ENCODE measurements at places on chromosomes 13 and 19.

GRCh38 chr13:26026211-26026610 lies 25.6 kb downstream of the SHISA2 start:
- no peak for DNase-seq

GRCh38 chr19:15074371-15074770 lies 7.6 kb upstream of the OR1I1 start:
- no peak for DNase-seq

- DNase-seq = no peak
Observed at GRCh38 chr13:96862999-96863398, 131.3 kb downstream of the OXGR1 start.

DNA sequence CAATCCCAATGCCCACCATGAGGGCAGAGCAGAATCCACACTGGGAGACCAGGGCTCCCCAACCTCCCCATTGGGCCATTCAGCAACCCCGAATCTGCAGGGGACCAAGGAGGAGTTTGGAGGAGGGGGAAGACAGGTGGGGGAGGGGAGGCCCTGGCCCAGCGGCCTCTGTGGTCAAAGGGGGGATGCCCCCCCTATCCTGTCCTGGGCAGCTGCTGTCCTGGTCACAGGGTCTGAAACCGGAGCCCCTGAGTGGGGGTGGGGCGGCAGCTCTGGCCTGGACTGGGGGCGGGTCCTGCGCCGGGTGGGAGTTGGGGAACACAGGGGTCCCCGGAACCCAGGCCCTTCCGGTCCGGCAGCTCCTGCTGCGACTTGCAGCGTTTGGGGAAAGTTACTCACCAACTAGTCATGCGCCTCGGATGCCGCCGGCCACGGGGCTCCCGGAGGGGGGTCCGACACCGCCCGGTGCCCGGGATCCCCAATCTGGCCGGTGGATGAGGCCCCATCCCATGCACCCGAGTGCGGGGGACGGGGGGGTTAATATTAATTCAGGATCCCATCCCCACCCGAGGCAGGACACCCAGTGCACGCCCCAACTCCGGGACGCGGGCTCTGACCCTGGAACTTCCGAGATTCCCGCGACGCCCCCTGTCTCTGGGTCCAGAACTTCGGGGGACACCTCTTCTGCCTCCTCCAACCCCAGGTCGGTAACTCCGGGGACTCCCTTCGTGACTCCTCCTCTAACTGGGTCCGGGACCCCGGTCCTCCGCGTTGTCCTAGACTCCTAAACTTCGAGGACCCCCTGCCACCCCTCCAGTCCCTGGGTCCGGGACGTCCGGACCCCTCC lies 872 bp downstream of the HOMER3 start:
- no peak for DNase-seq

DNA sequence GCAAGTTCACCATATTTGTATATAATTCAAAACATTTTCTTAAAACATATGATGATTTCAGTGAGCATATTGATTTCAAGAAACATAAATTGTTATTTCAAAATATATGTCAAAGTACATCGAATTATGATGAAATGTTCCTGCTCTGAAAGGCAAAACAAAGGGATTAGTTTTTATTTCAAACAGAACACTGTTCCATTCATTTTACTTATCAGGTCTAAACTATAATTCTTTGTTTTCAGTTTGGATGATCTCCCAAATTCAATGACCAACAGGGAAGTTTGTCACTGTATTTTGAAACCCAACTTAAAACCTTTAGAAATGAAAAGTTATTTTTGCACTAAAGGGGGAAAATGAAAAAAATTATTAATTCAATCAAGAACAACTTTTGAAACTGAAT lies 610.2 kb downstream of the SLITRK1 start:
- DNase-seq = no peak

DNA sequence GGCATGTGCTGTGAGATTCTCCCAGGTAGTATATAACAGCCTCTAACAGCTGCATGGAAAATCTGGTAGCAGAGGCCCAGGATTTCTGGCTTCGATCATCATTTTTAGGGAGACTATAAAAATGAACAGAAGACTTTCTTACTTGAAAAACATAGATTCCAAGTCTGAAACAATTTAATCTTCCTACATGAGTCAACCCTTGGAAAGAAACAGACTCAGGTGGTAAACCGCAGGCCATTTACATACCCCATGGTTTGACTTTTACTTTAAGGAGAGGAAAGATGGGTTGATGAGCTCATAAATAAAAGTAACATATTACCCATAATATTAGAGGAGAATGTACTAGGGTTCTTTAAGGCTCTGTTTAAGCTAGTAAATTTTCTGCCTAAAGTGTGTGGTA lies 121.6 kb downstream of the CYSLTR2 start:
- DNase-seq = no peak

GRCh38 chr13:76029706-76030105 lies 393.6 kb downstream of the LMO7 start:
- no peak for DNase-seq

DNA sequence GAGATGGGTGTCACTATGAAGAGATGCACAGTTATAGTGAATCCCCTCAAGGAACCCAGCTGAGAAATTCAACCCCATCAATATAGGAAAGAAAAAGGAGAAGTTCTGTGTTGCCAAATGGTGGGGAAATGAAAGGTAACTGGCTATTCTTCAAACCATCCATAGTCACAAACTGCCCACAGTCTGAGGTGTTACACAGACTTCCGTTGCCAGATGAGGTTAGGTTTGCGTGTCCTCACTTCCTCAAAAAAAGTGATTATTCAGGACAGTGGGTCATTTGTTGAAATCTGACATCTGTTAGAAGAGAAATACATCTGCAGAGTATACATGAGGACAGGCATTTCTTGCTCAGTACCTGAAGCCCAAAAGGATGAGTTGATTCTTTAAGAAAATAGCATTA lies 9.0 kb downstream of the SIGLEC5 start:
- no peak for DNase-seq

DNA sequence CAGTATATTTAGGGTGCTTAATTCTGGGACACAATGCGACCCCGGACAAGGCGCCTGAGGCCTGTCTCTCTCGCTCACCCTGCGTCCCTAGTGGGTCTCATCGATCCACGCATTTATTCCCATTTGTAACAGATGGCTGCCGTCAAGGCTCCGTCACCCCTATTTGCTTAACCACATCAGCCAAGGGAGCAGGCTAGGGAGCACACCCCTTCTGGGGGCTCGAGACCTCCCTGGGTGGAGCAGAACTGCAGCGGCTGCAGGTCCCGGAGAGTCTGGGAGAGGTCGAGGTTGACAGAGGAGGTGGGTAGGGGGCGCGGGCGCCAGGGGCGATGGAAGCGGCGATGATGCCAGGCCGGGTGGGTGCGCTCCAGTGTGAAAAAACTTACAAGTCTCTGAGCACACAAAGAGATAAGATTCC lies 507 bp downstream of the ALG5 start:
- DNase-seq = no peak

DNA sequence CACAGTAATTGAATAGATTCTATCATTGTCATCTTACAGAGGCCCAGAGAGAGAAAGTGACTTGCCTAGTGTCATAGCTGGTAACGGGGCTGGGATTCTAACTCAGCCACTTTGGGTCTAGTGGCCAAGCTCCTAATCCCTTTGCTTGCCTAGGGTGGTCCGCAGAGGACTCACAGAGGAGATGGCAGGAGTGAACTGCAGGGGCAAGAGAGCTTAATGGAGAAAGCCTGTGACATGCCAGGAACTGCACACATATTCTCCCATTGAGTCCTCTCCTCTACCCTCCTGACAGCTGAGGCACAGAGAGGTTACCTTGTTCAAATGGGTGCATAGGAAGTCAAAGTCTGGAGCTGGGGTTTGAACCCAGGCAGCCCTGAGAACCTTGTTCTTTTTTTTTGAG lies 2.7 kb downstream of the LSR start:
- no peak for DNase-seq

- DNase-seq = peak; percentile 62
Observed at GRCh38 chr19:10353793-10354391, 14.5 kb upstream of the ICAM3 start.

DNA sequence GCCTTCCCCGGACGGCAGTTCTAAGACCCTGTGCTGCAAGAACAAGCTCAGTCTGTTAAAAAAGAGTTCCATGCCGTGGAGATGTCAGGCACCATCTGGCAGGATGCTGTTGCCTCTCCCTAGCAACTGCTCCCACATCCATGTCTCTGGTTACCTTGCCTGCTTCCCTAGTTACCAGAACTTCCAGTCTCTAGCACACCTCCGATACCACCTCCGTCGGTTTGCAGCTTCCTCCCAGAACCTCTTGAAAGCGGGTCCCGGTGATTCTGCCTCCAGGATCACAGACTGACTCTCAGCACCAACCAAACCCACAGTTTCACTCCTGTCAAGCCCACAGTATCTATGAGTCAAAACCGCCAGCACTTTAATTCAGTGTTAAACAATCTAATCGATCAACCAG lies 55.4 kb downstream of the KCTD12 start:
- DNase-seq = no peak

- no peak for DNase-seq
Observed at GRCh38 chr13:23715762-23716235, 145.6 kb downstream of the TNFRSF19 start.

GRCh38 chr19:2834294-2834871 lies 6.9 kb upstream of the ZNF555 start:
- DNase-seq = no peak

DNA sequence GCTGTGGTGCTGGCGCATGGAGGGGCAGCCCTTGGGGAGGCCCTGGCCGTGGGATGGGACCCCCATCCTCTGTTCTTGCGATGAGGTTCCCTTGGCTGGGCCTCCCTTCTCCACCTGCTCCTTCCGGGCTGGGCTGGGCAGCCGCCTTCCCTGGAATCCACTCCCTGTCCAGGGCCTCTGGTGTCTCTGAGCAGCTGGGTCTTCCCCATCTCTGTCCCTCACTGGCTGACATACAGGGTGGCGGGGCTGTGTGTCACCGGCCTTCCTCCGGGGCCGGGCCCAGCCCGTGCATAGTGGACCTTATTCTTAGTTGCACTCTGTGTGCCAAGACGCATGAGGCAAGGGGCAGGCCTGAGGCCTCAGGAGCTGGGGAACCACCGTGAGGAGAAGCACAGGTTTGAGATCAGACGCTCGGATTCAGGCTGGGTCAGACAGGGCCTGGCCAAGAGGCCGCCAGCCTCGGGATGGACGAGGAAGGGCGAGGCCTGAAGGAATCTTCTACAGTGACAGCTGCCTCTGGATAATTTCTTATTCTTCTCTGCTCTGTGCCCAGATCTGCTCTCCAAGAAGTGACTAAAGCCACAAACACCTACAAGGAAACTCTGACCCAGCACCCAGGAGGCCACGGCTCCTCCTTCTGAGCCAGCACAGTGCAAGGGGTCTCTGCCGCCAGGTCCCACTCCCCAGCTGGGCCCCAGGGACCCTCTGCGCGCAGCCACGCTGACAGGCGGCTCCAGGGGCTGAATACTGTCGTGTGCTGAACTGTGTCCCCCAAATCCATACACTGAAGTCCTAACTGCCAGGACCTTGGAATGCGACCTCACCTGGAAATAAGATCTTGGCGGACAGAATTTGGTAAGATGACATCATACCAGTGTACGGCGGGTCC lies 11.0 kb downstream of the SGTA start:
- DNase-seq = peak; percentile 35

DNA sequence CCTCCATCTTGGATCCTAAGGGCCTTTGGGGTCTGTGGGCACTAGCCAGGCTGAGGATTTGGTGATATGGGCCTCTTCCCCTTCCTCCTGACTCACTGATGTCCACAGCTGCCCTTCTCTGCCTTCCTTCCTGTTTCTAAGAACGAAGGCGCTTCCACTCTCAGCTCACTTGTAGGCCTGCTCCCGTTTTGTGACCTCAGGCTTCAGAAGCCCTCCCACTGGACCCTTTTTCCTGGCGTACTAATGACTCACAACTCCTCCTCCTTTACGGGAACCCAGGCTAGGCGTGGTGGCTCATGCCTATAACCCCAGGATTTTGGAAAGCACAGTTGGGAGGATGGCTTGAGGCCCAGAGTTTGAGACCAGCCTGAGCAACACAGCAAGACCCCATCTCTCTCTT lies 55.6 kb downstream of the TMED1 start:
- no peak for DNase-seq

GRCh38 chr13:60969656-60970055 lies 446.0 kb downstream of the PCDH20 start:
- DNase-seq = no peak

DNA sequence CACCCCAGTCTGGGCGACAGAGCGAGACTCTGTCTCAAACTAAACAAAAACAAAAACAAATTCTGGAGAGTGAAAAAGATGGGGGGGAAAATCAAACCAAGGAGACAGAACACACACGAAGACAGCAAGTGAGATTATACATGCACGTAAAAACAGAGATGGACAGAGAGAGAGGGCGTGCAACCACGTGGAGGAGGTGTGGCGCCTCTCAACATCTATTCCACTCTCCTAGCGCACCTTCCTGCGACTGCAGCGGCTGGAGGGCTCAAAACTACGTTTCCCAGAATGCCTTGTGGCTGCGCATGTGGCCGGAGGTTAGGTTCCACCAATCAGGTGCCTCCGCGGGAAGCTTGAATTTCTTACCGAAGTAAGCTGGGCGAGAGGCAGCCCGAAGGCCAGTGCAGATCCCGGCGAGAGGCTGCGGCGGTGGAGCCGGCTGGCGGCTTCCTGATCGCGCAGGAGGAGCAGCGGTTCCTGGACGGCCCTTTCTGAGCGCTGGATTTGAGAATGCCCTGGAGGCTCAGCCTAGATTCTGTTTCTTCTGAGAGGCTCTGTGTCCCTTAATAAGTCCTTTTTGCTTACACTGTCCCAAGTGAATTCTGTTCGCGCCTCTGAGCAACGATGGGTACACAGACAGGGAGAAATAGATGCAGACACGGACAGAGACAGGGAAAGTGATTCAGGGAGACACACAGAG lies 13.1 kb upstream of the NANOS2 start:
- peak; percentile 88 for DNase-seq

- no peak for DNase-seq
Observed at GRCh38 chr19:46579361-46579879, 21.7 kb upstream of the CALM3 start.

- DNase-seq = no peak
Observed at GRCh38 chr19:30924670-30925069, 424.6 kb downstream of the TSHZ3 start.

DNA sequence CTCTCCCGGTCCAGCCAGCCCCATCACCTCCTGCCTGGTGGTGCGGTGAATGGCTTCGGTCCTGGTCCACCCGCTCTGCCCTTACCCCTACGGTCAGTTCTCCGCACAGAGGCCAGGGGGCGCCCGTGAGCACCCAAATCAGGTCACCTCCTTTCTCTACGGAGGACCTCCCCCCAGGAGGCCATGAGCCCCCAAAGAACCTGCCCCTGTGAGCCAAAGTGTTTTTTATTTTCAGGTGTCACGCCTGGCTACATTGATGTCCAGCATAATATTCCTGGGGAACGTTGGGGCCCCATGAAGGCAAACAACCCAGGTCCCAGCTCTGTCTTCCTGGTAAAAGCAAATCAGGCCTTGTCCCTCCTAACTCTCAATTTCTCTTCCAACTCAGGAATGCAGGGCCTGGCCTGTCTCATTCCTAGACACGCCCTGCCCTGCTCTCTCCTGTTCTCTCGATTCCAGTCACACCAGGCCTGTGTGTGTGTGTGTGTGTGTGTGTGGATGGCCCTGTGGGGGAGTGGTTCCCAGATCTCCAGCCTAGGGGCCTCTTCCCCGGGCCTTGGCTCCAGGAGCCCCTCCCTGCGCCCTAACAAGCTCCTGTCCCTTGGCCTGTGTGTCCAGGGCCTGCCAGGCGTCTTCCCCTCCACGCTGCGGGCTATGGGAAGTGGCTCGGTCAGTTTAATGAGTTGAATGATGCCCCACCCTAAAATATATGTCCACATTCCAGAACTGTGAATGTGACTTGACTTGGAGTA lies 9.7 kb upstream of the GIPC1 start:
- peak; percentile 75 for DNase-seq
